ENCODE measurements at places on chromosomes 7 and 10.

DNA sequence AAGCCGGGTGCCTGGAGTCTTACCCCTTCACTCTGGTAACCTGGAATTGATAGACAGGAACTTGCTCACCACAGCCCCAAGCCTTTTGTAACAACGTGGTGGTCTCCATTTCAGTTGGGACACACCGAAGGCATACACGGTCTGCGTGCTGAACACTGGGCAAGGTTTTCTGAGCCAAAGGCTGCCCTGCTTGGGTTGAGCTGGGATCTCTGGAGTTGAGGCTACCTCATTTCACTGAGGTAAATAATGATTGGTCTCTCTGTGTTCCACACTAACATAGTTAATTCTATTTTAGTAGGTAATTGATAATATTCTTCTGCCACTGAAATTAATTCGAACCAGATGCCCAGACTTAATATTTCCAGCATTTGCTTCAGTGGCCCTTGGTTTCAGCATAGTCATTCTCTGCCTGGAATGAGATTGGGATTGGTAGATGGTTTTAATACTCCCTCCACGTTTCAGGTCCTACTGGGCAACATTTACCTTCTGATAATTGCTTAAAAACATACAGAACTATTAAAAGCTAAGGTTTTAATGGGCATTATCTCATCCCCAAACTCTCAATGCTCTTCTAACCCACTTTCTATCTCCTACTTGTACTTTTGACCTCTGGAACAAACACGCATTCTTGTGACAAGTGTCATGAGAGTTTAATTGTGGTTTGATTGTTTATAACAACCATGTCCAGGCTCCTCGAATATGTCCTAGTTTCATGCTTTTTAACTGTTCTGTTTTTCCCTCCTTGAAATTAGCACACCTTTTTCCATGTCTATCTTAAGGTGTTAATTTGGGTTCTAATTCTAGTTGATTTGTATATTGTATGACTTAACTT lies 202.3 kb upstream of the KLF6 start:
- DNase-seq: peak; percentile 34

- DNase-seq: peak; percentile 28
Measured at GRCh38 chr10:31623466-31623865, 304.4 kb downstream of the ZEB1 start.

DNA sequence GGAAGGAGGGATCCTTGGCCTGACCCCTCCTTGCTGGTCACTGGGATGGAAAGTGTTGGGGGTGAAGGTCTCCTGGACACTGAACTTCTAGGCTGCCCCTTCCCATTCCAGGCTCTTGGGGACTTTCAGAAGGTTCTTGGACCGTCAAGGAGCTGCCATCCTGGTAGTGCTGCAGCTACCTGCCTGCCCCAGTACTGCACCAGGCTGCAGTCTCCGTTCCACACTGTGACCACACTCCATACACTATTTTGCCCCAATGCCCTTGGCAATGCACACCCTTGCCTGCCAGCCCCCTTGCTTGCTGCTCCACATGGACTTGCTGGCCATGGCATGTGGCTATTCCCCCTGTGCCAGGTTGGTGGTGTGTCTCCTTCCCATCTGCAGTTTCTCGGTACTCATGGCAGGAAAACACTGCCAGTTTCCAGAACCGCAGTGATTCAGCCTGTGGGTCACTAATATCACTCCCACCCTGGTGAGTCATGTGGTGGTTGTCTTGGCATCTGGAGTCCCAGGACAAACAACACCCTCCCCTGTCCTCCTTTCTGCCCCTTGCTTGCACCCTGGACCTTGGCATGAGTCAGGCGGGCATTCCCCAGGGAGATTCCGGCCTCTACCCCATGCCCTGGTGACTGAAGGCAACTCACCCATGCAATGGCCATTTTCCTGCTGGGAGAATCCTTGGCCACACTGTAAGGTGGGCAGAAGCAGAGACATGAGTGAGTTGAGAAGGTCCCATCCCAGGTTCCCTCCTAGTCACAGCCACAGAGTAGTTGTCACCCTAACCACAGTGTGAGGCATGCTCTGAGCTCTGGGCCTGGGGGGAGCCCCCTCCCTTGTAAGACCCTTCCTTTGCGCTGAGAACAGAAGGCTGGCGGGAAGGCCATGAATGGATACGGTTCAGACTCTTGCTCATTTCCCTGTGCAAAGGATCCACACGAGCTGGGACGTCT lies 32.8 kb downstream of the GOLGA7B start:
- peak; percentile 51 for DNase-seq

DNA sequence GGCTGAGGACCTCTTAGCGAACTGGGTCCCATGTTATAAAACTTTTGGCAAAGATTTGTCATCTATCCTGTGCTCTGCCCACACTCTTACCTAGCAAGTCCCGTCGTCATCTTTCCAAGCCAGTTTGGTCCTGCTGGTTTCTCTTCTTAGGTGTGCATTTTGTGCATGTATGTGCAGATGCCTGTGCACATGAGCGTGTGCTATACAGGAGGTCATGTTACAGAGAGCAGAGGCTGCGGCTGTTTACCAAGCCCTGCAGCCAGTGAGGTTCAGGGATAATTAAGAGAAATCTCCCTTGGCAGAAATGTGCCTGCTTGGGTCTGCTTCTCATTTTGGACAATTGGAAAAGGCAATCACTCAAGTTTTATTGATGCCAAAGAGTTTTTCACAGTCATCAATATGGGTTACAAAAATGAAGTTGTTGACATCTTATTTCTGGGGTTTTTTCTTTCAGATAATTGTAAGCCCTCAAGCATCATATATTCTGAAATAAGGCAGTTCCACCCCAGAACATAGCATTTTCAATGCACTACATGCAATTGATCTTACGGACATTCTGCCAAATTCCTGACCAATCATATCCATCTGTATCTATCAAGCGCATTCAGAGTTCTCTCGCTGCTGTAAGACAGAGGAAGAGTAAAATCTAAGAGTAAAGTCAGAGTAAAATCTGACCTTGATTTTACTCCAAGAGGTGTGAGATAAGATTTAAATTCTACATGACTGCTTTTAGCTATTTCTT lies 361.4 kb upstream of the ZNF32 start:
- DNase-seq: no peak

GRCh38 chr7:90841759-90842429 lies 245.8 kb downstream of the CDK14 start:
- DNase-seq: no peak

DNA sequence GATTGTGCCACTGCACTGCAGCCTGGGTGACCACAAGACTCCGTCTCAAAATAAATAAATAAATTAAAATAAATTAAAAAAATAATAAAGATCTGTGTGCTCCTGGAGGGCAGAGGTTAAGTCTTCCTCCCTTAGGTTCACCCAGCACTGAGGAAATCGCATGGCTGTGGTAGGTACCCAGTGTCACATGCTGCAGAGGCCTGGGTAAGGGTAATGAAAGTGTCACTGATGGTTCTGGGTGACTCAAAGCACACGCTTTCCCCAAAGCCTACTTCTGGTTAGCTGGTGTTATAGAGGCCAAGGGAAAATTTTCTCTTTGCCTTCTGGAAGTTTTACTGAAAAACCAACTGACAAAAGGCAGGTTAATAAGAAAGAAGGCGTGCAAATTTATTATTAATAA lies 88.8 kb upstream of the ITGB1 start:
- no peak for DNase-seq

GRCh38 chr10:90658791-90659190 lies 199.0 kb downstream of the HTR7 start:
- DNase-seq: no peak

- no peak for DNase-seq
Measured at GRCh38 chr7:69728304-69728703, 130.0 kb downstream of the AUTS2 start.

DNA sequence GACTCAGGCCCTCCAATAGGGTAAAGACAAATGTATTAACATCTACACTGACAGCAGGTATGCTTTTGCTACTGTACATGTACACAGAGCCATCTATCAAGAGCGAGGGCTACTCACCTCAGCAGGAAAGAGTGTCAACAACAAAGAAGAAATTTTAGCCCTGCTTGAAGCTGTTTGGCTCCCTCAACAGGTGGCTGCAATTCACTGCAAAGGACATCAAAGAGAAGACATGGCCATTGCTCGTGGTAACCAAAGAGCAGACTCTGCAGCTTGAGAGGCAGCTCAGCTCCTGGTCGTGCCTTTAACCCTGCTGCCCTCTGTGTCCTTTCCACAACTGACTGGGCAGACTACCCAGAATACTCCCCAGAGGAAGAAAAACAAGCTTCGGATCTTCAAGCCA lies 5.1 kb downstream of the AKR1B15 start:
- DNase-seq: peak; percentile 5

GRCh38 chr7:111910656-111911055 lies 295.5 kb downstream of the DOCK4 start:
- no peak for DNase-seq

DNA sequence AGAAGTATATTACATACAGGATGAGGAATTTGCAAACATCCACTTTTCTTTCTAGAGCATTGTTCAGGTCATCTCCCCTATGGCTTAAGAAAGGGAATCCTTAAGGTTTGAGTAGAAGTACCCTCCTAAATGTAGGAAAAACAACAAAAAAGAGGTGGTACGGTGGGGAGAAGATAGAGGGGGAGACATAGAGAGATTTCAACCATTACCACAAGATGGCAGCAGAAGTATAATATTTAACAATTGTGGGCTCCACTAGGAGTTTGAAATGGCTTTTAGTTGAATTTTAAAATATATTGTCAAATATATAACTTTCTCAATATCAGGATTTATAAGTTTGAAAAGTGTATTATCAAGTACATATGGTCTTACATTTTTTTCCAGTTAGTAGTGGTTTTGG lies 72.7 kb upstream of the PRKG1 start:
- DNase-seq: no peak

- peak; percentile 17 for DNase-seq
Measured at GRCh38 chr7:101402081-101402779, 39.6 kb downstream of the COL26A1 start.

GRCh38 chr10:132856869-132857524 lies 71.0 kb upstream of the NKX6-2 start:
- no peak for DNase-seq

- DNase-seq: peak; percentile 11
Measured at GRCh38 chr7:98252425-98253054, 508 bp upstream of the TECPR1 start.

Measured in IMR-90 (cell line).